ENCODE measurements at places on chromosomes 5 and 9.
A peak's percentile ranks its signal among the peaks of the same experiment; 100 is the strongest.

DNA sequence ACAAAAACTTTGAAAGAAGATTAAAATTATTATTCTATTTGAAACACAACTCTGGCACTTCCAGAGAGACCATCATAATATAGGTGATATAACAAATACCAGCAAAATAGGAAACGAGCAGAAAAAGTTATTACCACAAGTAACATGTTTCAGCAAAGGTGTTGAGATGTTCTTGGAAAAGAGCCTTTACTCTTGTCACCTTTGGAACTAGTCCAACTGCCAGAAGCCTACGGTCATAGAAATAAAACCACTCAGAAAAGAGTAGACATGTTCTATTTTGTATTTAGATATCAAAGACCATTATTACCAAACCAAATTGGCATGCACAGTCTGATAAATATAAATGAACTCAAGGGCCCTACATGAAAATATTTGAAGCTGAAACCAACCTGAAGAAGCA lies 145.0 kb upstream of the DMAC1 start:
- DNase-seq = no peak

GRCh38 chr5:74364507-74364906 lies 276.0 kb downstream of the ENC1 start:
- DNase-seq = no peak

GRCh38 chr9:77305622-77306400 lies 128.5 kb downstream of the VPS13A start:
- peak; percentile 73 for DNase-seq

GRCh38 chr5:175252234-175252805 lies 191.7 kb downstream of the DRD1 start:
- DNase-seq = no peak

DNA sequence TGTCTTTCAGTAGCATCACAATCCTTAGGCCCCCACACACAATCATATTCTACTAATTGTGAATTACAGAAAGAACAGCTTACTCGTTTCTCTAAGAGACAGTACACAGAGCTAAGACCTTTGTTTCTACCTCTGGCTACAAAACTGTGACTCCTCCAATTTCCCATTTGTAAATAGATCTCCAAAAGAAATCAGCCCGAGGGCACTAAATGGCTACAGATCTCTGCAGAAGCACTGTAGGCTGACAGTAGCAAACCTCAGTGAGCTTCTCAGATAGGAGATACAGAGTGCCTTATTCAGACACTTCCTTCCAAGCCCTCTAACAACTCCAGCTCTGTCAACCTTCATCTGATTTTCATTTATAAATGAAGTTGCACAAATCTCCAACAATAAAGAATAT lies 51.0 kb downstream of the EFNA5 start:
- no peak for DNase-seq

DNA sequence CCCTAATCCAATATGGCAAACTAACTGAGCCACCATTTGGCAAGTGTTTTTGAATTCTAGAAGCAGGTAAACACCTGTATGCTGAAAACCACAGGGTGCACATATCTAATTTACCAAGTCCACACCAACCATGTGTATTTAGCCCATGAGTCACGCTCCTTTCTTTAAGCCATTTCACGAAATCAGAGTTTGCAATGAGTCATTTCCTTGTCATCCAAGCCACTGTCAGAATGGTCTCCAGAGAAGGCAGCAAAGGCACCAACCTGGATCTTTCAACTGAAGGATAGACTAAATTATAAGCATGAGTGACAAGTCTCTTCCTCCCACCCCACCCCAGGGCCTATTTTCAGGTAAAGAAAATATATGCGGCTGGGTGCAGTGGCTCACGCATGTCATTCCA lies 110.0 kb downstream of the PAX5 start:
- peak; percentile 74 for DNase-seq

DNA sequence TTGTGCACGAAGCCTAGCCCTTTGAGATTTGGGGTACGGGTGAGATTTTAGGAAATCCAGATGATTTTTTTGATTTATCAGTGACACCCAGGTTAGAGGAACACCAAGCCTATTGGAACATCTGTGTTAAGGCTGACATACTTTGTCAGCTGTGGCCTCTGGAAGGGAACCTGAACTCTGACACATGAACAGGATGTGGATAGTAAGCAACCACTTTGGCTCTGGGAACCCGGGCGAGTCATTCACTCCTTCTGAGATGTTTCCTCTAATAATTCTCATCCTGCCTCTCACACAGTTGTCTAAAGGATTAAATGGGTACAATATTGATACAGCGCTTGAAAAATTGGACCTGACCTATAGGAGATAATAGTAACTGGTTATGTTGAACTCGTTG lies 67.8 kb downstream of the FGF1 start:
- DNase-seq = peak; percentile 33

DNA sequence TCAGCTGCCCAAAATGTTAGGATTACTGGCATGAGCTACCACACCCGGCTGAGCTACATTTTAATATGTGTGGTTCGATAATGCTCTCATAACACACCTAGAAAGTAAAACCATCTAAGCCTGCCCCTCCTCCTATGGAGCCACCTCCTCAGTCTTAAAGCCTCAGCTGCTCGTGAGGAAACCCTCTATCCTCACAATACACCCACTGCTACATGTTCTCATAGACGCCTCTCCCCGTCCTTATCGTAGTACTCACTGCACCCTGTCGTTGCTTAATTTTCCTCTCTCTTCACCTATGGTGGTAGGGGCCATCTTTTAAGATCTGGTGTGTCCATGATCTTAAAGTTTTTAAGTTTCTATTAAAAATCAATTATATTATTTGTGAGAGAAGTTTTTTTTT lies 72.9 kb downstream of the RCL1 start:
- DNase-seq = no peak

DNA sequence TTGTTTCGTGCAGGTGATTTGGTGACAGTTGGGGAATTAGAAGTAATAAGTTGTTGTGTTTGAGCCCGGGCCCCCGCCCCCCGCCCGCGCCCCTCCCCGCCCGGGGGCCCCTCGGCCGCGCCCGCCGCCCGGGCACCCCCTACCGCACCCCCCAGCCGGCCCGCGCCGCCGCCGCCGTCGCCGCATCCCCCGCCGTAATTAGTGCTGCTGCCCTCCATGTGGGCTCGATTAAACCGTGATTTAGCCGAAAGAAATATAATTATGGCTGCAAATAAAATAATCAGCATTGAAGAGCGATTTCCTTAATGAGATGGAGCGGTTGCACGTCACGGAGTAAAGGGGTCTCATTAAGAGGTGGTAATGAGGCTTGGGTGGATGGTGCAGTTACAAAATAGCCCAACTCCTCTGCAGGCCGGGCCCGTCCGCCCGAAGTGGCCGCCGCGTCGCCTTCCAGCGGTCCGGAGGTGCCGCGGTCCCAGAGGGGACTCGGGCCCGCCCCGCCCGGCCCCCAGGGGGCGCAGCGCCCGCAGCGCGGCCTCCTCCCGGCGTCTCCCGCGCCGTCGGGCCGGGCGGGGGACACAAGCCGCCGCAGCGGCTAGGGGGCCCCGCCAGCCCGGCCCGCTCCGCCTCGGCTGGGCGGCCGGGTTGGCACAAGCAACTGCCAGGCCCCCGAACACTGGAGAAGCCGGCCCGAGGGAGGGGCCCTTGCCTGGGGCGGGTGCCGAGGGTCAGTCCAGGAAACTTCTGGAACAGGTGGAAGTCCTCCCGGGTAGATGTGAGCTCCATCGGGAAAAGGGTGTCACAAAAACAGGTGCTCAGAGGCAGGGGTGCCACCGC lies 6.9 kb upstream of the OTP start:
- DNase-seq = no peak
